ENCODE measurements at places on chromosomes 5 and 9.

DNA sequence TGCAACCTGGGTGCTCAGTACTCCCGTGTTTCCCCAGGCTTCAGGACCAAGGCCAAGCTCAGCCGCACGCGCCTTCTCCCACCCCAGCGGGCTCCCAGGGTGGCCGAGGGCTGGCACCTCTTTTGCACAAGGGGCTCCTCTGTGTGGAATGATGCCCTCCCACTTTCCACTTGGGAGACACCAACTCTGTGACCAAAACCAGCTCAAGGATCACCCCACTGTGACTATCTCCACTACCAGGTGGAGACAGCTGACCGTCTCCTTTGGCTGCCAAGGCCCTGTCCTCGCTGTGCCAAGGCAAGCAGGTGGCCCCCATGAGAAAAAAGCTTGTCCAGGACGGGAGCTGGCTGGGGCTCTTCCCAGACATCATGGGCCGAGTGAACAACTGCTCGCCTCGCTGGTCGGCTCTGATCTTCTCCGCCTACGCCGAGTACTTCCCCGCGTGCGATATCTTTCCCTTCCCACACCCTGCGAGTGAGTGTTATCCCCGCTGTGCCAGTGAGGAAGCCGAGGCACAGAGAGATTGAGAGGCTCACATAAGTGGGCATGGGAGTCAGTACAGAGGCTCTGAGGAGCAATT is 132.8 kb downstream of the ZNF354C start:
- no peak for DNase-seq

DNA sequence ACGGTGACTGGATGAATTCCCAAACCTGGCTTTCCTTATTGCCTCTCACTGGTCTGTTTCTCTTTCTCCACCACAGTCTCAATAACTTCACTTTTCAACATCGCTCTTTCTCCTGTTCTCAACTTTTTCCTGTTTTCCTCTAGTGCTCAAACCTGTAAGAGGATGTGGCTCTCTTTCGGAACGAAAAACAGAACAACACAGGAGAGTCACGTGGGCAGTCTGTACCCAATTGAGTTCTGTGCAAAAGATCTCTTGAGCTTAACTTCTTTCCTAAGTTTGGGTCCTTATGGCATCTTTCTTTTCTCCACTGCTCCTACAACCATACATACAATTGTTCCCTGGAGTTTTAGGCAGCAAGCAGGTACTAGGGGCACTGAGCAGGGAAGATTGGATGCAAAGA is 8.9 kb downstream of the HAVCR1 start:
- DNase-seq: no peak

DNA sequence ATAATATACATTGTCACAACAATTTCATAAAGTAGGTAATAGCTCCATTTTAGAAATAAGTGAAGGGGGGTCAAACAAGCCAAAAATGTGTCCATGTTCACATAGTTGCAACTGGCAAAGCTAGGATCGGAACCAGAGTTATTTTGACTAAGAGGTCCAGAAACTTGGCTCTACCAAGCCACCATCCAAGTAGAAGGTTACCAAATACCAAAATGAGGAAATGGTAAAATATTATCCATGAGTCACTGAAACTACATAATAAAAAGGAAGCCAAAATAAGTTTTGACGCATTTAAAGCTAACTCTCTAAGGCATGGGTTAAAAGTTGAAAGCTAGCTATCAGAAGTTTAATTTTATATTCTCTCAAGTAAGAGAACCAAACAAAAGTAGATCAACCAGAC is 886.9 kb upstream of the DMAC1 start:
- no peak for DNase-seq

DNA sequence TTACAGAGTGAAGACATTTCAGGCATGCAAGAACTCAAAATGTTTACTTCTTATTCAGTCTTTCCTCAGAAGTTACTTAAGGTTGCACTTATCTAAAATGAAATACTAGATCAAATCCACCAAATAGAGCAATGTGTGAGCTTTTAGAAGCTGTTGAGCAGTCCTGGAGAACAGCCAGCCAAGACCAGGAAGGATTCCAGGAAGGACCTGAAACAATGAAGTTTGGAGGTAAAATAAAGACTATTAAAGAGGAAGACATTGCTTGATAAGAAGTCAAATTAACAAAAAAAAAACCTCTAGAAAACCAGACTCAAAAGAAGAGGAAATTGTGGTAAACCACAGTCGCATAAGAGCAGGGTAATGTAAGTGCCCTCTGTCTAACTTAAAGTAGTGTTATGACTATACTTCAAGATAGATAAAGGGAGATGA is 156.2 kb upstream of the S1PR3 start:
- no peak for DNase-seq

- DNase-seq: no peak
These were observed 19.0 kb upstream of the PHF19 start for GRCh38 chr9:120895951-120896350.

DNA sequence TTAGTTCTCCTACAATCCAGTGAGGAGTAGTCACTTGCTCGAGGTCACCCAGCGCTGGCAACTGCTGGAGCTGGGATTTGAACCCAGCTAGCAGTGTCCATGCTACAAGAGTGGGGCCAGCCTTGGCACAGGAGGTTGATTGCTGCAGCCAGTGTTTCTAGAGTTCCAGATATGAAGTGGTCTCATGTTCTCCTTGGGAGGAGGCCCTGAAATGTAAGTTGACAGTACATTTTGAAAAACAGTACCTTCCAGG is 802 bp downstream of the CCDC107 start:
- no peak for DNase-seq

DNA sequence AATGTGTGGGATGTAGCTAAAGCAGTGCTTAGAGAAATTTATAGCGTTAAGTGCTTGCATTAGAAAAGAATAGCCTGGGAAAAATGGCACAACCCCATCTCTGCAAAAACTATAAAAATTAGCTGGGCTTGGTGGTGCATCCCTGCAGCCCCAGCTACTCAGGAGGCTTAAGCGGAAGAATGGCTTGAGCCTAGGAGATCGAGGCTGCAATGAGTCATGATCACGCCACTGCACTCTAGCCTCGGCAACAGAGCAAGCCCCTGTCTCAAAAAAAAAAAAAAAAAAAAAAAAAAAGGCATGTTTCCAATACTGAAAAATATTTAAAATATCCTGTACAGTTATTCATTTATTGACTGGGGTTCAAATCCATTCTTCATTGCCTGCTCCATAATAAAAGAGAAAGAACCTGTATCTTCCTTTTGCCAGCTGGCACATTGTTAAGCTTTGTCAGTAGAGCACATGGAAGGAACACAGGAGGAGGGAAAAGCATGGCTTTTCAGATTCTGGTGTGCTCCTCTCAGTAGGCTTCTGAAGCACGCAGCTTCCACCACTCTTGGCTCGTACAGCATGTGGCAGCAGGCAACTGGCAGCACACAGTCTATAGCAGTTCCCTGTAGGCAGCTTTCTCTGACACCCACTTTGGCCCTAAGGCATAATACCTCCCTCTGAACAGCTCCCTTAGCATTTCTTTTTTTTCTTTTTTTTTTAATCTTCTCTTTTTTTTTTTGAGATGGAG is 73.5 kb downstream of the TRIM36 start:
- no peak for DNase-seq

DNA sequence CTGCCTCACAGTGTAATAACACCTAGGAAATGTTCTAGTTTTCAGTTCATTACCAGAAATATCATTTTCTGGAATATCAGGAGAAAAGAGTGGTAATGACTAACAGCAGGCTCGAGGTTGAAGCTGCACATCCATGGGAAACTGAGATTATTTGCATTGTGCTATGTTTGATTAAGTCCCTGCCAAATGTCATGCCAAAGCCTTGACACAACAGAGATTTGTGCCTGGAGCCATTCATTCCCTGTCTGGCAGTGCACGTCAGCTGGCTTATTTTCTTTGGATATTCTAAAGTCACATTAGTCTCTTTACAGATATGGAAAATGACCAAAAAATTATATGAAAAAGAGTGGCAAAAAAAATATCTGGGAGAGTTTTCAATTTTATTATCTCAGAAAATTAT is 848.0 kb downstream of the PTPRD start:
- DNase-seq: no peak

GRCh38 chr9:79630521-79631403 is 59.0 kb downstream of the TLE4 start:
- no peak for DNase-seq

DNA sequence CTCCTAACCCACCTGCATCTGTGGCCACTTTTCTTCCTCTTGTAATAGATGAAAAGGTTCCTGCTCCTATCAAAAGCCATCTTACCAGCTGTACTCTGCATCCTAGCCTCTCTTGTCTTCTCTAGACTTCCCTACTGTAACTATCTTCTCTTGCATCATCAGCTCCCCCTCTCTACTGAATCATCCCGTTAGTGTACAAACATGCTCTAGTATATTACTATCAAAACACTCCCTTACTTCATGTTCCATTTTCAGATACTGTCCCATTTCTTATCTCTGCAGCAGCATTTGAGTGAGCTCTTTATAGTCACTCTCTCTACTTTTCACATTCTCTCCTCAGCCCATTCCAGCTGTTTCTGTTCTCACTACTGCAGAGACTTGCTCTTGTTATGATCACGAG is 2.8 kb downstream of the SRA1 start:
- no peak for DNase-seq

GRCh38 chr9:106897751-106898150 is 34.8 kb downstream of the ZNF462 start:
- DNase-seq: no peak

DNA sequence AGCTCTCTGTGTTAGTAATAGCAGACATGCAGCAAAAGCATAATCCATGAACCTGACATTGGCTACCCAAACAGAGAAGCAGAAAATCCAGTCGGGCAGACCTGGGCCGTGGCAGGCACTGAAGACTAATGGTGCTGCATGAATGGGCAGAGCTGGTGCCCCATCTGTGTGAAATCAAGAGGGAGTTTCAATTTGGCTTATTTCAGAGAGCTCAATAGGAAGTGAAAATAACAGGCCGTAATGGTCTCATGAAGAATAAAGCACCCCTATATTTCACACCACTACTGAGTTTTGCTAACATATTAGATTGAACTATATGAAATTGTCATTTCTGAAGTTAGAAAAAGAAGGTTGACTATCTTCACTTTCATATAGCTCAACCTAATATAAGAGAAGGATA is 149.7 kb downstream of the ENC1 start:
- DNase-seq: no peak

GRCh38 chr9:98575379-98576346 is 133.1 kb downstream of the GABBR2 start:
- DNase-seq: no peak

GRCh38 chr5:79285285-79285684 is 49.4 kb downstream of the JMY start:
- DNase-seq: no peak

GRCh38 chr9:17783227-17783626 is 204.4 kb downstream of the SH3GL2 start:
- no peak for DNase-seq

- peak; percentile 49 for DNase-seq
These were observed at the start of gene ASS1 for GRCh38 chr9:130444565-130445221. ASS1 (plus strand) TSS chr9:130444961; CDS start chr9:130452229, 7,268 bp downstream.

GRCh38 chr9:89425921-89426383 is 72.0 kb downstream of the SEMA4D start:
- no peak for DNase-seq

DNA sequence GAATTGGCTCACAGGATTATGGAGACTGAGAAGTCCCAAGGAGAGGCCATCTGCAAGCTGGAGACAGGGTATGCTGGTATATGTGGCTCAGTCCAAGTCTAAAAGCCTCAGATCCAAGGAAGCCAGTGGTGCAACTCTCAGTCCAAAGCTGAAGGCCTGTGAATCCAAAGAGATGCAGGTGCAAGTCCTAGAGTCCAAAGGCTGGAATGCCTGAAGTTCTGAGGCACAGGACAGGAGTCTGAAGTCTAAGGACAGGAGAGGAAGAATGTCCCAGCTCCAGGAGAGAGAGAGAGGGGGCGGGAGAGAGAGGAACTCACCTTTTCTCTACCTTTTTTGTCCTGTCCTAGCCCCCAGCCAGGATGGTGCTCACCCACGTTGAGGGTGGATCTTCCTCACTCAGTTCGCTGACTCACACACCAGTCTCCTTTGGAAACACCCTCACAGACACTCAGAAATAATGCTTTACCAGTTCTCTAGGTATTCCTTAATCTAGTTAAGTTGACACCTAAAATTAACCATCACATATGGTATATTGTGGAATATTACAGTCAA is 49.6 kb downstream of the KCNN2 start:
- DNase-seq: no peak

GRCh38 chr5:112779531-112779930 is 41.8 kb downstream of the APC start:
- no peak for DNase-seq

GRCh38 chr5:64690417-64691151 is at the start of gene SHISAL2B:
SHISAL2B (plus strand) TSS chr5:64690503; CDS start chr5:64690624, 121 bp downstream.
- DNase-seq: no peak

GRCh38 chr5:180377556-180378197 is 24.5 kb upstream of the GFPT2 start:
- DNase-seq: no peak

GRCh38 chr5:160089531-160089930 is 29.7 kb downstream of the PWWP2A start:
- no peak for DNase-seq

DNA sequence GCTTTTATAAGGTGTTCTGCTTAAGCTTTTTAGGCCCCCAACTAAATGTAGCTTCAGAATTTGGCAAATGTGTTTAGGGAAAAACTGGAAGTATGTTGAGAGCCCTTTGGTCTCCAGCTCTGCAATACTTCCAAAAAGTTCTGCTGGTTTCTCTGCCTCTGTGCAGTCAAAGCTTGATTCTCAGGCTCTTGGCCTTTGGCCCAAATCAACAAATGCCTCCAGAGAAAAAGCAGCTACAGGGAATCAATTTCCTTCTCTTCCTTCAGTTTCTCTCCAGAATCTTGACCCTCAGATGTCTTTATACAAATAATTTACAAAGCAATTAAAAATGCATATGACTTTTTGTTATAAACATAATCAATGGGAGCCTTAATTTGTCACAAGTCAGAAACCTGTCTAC is 235.7 kb downstream of the COMMD10 start:
- DNase-seq: no peak

- no peak for DNase-seq
These were observed 20.5 kb downstream of the MSX2 start for GRCh38 chr5:174744896-174745295.

GRCh38 chr9:99300603-99301002 is 78.5 kb downstream of the SEC61B start:
- no peak for DNase-seq

DNA sequence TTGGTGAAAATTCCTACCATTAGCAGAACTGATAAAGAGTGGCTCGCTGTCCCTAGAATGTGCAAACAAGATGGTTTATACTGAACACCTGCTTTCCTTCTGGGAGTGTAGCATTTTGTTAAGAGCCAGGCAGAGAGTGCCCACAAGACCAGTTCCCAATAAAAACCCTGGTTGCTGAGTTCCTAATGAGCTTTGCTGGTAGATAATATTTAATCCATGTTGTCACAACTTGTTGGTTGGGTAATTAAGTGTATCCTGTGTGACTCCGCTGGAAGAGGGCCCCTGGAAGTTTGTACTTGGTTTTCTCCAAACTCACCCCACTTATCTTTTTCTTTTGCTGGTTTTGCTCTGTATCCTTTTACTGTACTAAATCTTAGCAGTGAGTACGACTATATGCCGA is 39.5 kb upstream of the GOLGA1 start:
- no peak for DNase-seq

- no peak for DNase-seq
These were observed 28.2 kb upstream of the SCGB3A1 start for GRCh38 chr5:180619563-180619915.

- no peak for DNase-seq
These were observed 74.2 kb upstream of the TNFSF8 start for GRCh38 chr9:115004545-115004944.
